ENCODE measurements at places on chromosomes 13 and 19. TPM values are rescaled to one million over a fixed set of nuclear protein-coding genes. Genes with fewer than 3 reads are reported as not detected.
A peak's percentile ranks its signal among the peaks of the same experiment; 100 is the strongest.

GRCh38 chr13:97380696-97381095, 53.3 kb upstream of the RAP2A start:
- H3K27me3 ChIP-seq, result no peaks in the 10 kb centered on the region
- H3K27ac ChIP-seq, result no peak overlapping the region
- no peaks in the 10 kb centered on the region for H3K4me1 ChIP-seq
- H3K36me3 ChIP-seq, result no peaks in the 10 kb centered on the region

DNA sequence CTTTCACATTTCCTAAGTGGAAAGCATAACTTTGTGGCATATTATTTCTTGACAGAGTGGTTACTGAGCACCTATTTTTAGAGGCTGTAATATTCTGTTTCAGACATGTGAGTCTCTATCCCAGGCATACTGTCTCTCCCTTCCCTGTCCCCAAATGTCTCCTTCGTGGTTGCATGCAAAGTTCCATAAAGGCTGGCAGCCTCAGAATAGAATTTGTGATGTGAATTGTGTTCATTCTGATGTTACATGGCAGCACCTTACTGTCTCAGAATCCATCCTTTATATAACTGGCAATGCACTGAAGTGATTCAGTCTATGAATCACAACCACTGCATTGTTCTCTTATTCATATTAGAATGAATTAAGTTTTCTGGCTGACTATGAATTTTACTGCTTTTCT, 89.0 kb upstream of the SLC7A1 start:
- no peak overlapping the region for H3K4me3 ChIP-seq
- H3K27ac ChIP-seq, result no peak overlapping the region
- H3K36me3 ChIP-seq, result no peaks in the 10 kb centered on the region
- no peaks in the 10 kb centered on the region for H3K27me3 ChIP-seq

CGB5 gene
- not detected for total RNA-seq

CIC gene
- 20.0 TPM for total RNA-seq

PDX1 gene
- not detected for total RNA-seq

- H3K4me3 ChIP-seq, result no peak overlapping the region
- no peak for DNase-seq
- H3K4me1 ChIP-seq, result no peaks in the 10 kb centered on the region
- H3K27me3 ChIP-seq, result no peaks in the 10 kb centered on the region
- no peaks in the 10 kb centered on the region for H3K36me3 ChIP-seq
Measured at GRCh38 chr13:62336507-62336906, 920.9 kb upstream of the PCDH20 start.

CLEC11A gene
- total RNA-seq, result 9.5 TPM

ACP5 gene
- 10.4 TPM for total RNA-seq

RHPN2 gene
- total RNA-seq, result 2.2 TPM

DNA sequence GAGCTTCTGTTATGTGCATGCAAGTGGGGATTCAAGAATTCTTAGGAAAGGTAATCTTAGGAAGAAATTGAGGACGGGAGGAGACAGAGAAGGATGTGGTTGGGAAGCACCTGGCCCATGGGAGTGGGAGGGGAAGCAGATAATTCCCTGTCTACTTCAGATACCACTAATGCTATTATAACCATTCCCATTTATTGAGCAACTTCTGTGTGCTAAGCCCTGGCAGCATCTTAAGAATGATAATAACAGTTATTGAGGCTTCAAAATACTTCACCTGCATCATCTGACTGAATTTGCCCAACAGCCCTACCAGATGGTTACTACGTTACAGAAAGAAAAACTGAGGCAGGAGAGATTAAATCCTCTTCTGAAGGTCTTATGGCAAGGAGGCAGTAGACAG, 1.4 kb downstream of the EPS8L1 start:
- H3K4me3 ChIP-seq, result no peak overlapping the region
- DNase-seq, result no peak
- peaks cover 59% of the 10 kb centered on the region for H3K27me3 ChIP-seq
- peaks cover 24% of the 10 kb centered on the region for H3K4me1 ChIP-seq
- no peaks in the 10 kb centered on the region for H3K36me3 ChIP-seq

DNA sequence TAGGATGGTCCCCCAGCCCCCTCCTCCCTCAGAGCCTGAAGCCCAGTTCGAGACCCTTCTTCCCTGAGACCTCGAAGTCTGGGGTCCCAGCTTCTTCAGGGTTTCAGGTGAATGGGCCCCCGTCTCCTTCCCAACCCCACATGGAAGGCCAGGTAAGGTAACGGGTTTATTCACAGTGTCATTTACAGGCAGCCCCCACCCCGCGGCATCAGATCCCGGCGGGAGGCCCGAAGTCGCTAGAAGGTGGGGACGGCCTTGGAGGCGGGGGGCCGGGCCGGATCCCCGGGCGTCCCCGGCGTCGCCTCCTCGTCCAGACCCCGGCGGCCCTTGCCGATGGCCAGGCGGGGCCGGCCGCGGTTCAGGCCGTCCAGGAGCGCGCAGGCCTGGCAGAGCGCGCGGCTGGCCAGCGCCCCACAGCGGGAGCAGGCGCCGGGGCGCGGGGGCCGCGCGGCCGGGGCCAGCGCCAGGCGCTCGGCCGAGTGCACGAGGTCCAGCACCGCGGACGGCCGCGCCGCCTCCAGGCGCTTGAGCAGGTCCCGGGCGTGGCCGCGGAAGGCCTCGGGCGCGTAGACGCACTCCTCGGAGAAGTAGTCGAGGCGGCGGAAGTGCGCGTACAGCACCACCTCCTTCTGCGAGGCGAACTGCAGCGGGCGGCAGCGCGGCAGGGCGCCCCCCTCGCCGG, 9.7 kb downstream of the CTU1 start:
- peak overlapping the region; percentile 65 for H3K27ac ChIP-seq
- no peaks in the 10 kb centered on the region for H3K27me3 ChIP-seq
- peaks cover 19% of the 10 kb centered on the region for H3K36me3 ChIP-seq
- peak; percentile 83 for DNase-seq
- peak overlapping the region; percentile 7 for H3K4me3 ChIP-seq

GRCh38 chr19:47229676-47230053, 1.3 kb downstream of the BBC3 start:
- no peaks in the 10 kb centered on the region for H3K27me3 ChIP-seq
- DNase-seq, result no peak
- no peaks in the 10 kb centered on the region for H3K36me3 ChIP-seq
- H3K27ac ChIP-seq, result peak overlapping the region; percentile 99

CD177 gene
- total RNA-seq, result 0.14 TPM

DNA sequence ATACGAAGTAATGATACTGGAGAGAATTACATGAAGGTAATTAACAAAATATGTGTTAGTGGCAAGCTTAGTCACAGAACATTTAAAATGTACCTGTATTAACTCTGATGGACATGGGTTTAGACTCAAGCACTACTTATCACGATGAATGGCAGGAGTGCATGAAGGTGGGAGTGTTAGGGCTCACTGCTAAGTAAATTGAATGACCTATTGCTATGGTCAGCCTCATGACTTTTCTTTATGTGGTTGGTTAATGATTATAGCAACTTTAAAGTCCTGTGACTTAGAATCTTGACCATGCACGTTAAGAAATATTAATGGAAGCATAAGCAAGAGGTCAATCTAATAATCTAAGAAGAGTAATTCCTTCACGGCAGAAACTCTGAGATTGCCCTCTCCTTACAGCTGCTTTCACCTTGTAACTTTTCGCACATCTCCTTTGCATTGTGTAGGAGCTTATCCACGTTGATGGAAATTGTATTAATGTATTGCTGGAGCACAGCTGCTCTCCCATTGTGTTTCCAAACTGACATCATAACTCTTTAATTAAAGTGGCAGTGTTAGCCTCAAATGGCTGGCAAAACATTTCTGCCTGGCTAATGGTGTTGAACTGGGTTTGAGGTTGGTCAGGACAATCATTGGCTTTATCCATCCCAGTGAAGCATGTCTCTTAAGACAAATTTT, 114.5 kb downstream of the RXFP2 start:
- H3K36me3 ChIP-seq, result no peaks in the 10 kb centered on the region
- H3K27ac ChIP-seq, result no peak overlapping the region
- no peak for DNase-seq
- no peaks in the 10 kb centered on the region for H3K4me1 ChIP-seq
- no peak overlapping the region for H3K4me3 ChIP-seq

- H3K27me3 ChIP-seq, result no peaks in the 10 kb centered on the region
- peaks cover 51% of the 10 kb centered on the region for H3K4me1 ChIP-seq
- H3K4me3 ChIP-seq, result peak within 1 kb of the TSS; percentile 12
- H3K36me3 ChIP-seq, result no peaks in the 10 kb centered on the region
- peak; percentile 94 for DNase-seq
- H3K27ac ChIP-seq, result peak within 1 kb of the TSS; percentile 72
Measured at GRCh38 chr19:46624958-46625661, at the start of gene PTGIR. Gene PTGIR, minus strand, starts transcription at chr19:46625089. Its CDS starts 864 bp downstream, at chr19:46624225.

ZNF835 gene
- total RNA-seq, result 14.3 TPM

DNA sequence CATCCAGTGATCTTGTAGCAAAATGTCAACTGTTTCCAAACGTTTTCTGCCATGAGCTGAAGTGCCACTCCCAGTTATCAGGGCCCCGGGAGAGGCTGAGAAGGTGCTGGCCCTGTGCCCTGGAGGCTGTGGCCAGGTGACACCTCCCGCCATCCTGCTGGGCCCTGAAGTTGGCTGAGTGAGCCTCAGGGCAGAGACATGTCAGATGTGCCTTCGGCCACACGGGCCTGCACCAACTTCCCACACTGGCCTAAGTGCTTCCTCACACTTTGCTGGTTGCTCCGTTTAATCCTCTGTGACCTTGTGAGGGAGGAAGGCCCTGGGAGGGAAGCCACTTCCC, 4.8 kb downstream of the ADPRHL1 start:
- DNase-seq, result peak; percentile 44
- no peak overlapping the region for H3K4me3 ChIP-seq
- peaks cover 7% of the 10 kb centered on the region for H3K4me1 ChIP-seq
- H3K27ac ChIP-seq, result no peak overlapping the region

GRCh38 chr19:41746593-41747227, 8.6 kb upstream of the CEACAM6 start:
- no peak for DNase-seq
- peaks cover 20% of the 10 kb centered on the region for H3K27me3 ChIP-seq
- no peaks in the 10 kb centered on the region for H3K36me3 ChIP-seq
- no peaks in the 10 kb centered on the region for H3K4me1 ChIP-seq
- no peak overlapping the region for H3K27ac ChIP-seq

CGB3 gene
- total RNA-seq, result not detected

GRCh38 chr19:33263325-33264023, 37.8 kb upstream of the SLC7A10 start:
- no peaks in the 10 kb centered on the region for H3K4me1 ChIP-seq
- H3K27ac ChIP-seq, result no peak overlapping the region
- no peak overlapping the region for H3K4me3 ChIP-seq
- H3K36me3 ChIP-seq, result no peaks in the 10 kb centered on the region

IRGC gene
- not detected for total RNA-seq

GRCh38 chr13:63446329-63446728, 2030.7 kb upstream of the PCDH20 start:
- no peak for DNase-seq
- no peaks in the 10 kb centered on the region for H3K4me1 ChIP-seq
- H3K36me3 ChIP-seq, result no peaks in the 10 kb centered on the region
- H3K27me3 ChIP-seq, result no peaks in the 10 kb centered on the region
- no peak overlapping the region for H3K27ac ChIP-seq

GRCh38 chr13:31919971-31920726, 111.4 kb upstream of the FRY start:
- no peak overlapping the region for H3K27ac ChIP-seq
- H3K4me3 ChIP-seq, result no peak overlapping the region
- DNase-seq, result no peak
- H3K36me3 ChIP-seq, result no peaks in the 10 kb centered on the region
- no peaks in the 10 kb centered on the region for H3K4me1 ChIP-seq

DNA sequence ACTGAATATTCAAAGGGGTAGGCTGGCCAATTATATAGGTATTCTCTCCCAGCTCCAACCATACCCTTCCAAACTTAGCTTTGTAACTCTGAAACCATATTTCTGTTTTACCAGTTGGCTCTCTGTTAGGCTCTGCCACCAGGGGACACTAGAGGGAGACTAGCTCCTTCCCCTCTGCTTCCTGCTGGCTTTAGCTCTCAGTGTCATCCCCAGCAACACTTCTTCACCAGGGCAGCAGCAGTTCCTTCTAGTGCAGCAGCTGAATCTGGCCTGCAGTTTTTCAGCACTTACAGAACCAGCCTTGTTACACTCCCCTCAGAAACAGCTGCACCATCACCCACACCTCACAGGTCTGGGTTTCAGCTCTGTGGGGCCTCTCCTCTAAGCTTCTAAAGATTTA, 51.0 kb upstream of the DOCK9 start:
- DNase-seq, result no peak
- H3K4me1 ChIP-seq, result peaks cover 12% of the 10 kb centered on the region
- no peaks in the 10 kb centered on the region for H3K27me3 ChIP-seq
- no peak overlapping the region for H3K4me3 ChIP-seq
- H3K36me3 ChIP-seq, result no peaks in the 10 kb centered on the region

GRCh38 chr13:50123515-50123861, 108.2 kb downstream of the KCNRG start:
- peaks cover 48% of the 10 kb centered on the region for H3K4me1 ChIP-seq
- peak overlapping the region; percentile 96 for H3K4me3 ChIP-seq
- H3K27ac ChIP-seq, result peak overlapping the region; percentile 99
